ENCODE measurements at places on chromosomes 3 and 15.

DNA sequence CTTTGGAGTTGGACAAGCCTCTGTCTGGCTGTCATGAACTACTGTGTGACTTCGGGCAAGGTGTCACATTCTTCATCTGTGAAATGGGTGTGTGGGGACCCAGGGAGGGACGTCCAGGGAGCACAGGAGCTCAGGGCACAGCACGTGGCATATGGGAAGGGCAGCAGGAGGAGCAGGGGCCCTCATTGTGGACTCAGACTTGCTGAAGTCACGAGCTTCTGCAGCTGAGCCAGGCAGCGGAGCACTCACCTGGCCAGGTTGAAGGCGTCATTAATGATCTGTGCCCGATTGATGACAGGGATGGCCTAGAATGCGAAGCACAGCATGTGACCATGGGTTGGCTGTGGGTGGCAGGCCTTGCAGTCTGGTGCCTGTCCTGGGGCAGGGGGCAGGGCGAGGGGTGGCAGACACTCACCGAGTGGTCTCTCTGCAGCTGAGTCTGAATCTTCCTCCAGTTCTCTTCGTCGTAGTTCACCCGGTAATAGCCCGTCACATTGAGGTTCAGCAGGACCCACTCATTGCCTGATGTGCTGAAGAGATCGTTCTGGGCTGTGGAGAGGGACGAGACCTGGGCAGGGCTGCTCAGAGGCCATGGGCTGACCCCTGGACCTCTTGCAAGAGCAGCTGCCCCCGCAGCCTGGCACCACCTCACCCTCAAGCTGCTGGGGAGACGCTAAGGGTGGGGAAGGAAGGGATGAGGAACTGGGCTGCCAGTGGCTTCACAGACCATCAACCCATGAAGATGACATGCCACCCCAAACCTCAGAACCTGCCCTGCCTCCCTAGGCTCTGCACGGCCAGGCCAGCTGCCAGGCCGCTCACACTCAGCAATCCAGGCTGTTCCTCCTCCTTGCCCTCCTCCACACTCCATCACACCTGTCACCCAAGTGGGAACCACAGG is 15.4 kb downstream of the ANPEP start:
- no peak for DNase-seq

DNA sequence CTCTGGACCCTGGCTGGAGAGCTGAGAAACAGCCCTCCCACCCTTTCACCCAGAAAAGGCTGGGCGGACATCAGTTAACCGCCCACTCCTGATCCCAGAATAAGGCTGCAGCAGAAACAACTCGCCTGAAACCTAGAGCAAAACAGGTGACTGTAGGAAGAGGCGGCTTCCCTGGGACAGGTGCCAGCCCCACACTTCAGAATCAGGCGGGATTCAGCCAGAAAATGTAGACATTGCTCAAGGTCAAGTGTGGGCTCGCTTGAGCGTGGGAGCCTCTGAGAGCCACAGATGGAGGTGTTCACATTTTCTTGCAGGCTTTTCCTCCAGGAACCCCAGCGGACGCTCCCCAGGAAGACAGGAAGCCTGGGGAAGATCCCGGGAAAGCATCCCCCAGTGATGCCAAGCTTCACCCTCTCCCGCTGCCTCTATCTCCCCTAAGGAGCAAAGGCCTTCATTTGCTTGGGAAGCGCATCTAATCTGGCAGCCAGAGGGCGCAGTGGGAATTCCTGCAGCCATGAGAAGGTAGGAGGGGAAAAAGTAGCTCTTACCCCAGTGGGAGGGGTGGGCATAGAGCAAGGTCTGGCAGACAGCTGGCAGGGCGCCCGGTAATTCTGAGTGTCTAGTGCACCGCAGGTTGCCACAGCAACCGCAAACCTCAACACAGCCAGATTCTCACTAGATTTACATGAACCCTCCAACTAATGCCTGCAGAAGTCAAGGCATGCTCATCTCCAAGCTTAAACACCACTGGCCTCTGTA is 77.7 kb downstream of the OCA2 start:
- DNase-seq = no peak

DNA sequence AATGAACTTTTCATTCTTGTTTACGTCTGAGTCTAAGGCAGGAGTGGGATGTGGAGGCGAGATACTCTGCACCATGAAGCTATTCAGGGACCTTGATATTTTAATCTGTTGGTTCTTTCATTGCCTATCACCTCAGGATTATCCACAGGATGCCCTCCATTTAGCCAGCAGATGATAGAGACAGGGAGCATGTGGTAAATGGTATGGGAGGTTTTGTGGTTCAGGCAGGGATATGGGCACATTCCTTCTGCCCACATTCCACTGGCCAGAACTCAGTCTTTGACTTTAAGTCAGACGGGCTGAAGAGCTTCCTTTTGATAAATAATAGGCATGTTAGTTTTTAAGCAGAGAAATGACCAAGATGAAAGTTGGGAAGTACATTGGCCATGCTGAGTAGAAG is 548.0 kb upstream of the CCDC54 start:
- DNase-seq = no peak

GRCh38 chr3:117706756-117707155 is 997.2 kb downstream of the TUSC7 start:
- no peak for DNase-seq

DNA sequence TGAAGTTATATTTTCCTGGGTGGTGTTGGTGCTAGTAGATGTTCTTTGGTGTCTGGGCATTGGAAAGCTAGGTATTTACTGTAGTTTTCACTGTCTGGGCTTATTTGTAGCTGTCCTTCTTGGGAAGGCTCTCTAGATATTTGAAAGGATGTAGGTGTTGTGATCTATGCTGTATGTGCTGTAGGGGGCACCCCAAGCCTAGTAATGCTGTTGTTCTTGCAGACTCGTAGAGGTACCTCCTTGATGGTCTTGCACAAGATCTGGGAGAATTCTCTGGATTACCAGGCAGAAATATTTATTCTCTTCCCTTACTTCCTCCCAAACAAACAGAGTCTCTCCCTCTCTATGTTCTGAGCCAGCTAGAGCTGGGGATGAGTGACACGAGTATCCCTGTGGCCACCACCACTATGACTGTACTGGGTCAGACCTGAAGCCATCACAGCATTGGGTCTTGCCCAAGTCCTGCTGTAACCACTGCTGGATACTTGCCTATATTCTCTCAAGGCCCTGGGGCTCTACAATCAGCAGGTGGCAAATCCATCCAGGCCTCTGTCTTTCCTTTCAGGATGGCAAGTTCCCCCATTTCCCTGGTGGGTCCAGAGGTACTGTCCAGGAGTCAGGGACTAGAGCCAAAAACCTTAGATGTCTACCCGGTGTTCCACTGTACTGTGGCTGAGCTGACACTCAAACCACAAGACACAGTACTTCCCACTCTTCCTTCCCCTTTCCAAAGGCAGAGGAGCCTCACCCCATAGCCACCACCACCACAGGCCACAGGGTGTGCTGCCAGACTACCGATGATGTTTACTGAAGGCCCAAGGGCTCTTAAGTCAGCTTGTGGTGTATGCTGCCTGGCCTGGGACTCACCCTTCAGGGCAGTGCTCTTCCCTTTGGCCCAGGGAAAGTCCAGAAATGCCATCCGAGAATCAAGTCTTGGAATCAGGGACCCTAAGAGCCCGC is 195.2 kb upstream of the DPPA4 start:
- DNase-seq = peak; percentile 39

DNA sequence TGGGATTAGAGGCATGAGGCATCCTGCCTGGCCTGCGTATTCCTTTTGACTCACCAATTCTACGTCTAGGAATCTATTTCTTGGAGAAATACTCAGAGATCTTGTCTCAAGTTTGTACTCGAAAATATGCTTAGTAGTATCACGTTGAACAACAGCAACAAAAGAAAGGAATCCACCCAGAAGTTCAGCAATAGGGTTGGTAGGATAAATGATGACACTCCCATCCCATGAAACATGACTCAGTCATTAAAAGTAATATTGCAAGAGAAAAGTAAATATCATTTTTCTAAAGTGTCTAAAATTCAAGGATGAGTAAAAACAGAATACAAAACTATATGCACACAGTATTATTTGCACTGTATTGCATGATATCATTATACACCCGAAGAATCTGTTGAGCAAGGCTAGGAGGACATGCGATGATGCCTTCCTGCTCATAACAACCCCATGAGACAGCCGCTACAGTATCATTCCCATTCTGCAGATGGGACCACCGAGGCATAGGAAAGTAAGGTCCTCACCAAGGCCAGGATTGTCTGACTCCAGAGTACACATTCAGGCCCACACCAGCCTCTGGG is 61.5 kb downstream of the SLC6A1 start:
- DNase-seq = no peak

DNA sequence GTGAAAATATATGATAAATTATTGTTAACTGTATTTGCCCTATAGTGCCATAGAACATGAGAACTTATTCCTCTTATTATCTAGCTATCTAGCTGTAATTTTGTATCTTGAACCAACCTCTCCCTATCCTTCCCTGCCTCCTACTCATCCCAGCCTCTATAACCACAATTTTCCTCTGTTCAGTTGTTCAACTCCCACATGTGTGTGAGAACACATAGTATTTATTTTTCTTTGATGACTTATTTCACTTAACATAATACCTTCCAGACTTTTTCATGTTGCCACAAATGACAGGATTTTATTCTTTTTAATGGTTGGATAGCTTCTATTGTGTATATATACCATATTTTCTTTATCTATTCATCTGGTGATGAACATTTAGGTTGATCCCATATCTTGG is 85.4 kb upstream of the SUCLG2 start:
- DNase-seq = no peak

DNA sequence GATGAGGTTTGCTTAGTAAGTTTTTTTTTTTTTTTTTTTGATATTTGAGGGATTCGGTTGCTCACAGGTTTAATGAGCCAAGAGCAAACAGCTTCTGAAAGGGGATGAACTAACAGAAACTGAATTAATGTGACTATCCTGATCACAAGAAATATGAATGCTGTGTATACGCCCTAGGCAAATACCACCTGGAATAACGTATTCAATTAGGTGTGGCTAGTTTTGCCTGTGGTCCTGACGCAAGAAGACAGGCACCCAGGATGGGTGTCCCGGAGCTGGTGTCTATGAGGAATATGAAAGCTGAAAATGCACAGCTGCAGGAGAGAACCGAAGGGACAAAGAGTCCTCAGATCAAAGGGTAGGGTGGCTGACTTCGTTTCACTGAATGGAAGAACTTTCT is 14.6 kb downstream of the LSG1 start:
- DNase-seq = no peak

DNA sequence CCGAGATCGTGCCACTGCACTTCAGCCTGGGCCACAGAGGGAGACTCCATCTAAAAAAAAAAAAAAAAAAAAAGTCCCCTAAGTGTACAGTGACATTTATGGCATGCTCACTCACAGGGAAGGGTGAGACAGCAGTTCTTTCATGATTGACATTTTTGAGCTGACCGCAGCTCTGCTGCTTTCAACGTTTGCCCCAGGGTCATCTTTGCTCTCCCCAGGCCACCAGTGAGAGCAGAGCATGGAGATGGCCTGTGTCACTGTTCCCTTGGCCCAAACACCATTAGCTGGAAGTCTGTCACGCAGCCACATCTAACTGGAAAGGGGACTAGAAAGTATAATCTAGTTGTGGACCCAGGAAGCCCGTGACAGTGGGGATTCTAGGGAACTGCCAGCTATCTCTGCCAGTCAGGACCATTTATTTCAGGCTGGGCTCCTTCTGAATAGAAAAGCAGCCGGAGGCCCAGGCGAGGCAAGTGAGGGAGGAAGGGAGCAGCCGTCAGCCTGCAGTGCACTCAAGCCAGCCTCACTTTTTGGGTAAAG is 193.4 kb upstream of the HES1 start:
- DNase-seq = no peak

Measured in CD4-positive, alpha-beta T cell treated with Interleukin-2 at 100 ng/mL for 4 hours (primary cell).